ENCODE measurements at places on chromosomes 11 and 22.

GRCh38 chr11:85718991-85719807 lies 33.2 kb upstream of the CCDC89 start:
- no peak for DNase-seq

DNA sequence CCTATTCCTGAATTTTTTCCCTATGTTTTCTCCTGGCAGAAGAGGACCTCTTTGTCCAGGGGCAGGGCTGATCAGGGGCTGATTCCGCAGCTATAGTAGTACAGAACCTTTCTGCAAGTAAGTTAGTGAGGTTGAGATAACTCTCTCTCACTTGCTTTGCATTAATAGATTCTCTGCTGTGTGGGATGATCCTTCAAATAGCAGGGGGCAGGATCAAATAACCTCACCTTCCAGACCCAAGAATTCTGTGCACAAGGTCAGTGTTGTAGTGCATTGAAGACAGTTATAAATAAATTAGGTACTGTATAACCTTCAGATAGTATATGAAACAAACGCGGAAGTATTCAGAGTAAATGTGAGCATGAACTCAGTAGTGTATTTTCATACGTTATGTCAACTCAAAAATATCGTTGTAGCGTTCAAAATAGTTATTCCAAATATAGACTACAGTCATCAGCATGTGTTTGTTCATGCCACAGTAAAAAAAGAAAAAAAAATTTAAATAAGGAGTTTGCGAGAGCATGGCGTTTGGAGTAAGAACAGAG lies 278 bp downstream of the MMP26 start:
- no peak for DNase-seq

DNA sequence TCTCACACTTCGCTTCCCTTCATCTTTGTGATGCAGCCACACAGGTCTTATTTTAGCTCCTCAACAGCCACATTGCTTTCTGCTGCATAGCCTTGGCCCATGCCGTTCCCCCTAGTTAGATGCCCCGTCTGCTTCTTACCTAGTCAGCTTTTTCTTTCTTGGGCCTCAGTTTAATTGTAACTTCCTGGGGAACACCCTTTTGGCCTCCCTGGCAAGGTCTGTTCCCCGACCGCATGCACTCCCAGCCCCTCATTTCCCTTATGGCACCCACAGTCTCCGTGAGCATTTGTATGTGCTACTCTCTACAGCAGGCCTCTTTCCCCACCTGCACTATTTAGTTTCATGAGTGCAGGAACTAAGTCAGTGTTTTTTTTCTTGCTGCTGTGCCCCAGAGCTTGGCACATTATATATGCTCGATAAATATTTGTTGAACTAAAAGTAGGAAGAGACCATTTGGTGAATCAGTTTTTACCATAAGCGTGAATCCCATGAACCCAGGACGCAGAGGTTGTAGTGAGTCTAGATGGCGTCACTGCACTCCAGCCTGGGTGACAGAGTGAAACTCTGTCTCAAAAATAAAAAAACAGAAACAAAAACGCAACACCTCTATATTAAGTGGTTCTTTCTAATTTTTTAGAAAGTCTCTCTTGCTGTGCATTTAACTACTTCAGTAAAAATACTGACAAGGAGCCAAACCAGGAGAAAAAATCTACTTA lies 38.5 kb downstream of the TNRC6B start:
- DNase-seq, result no peak

DNA sequence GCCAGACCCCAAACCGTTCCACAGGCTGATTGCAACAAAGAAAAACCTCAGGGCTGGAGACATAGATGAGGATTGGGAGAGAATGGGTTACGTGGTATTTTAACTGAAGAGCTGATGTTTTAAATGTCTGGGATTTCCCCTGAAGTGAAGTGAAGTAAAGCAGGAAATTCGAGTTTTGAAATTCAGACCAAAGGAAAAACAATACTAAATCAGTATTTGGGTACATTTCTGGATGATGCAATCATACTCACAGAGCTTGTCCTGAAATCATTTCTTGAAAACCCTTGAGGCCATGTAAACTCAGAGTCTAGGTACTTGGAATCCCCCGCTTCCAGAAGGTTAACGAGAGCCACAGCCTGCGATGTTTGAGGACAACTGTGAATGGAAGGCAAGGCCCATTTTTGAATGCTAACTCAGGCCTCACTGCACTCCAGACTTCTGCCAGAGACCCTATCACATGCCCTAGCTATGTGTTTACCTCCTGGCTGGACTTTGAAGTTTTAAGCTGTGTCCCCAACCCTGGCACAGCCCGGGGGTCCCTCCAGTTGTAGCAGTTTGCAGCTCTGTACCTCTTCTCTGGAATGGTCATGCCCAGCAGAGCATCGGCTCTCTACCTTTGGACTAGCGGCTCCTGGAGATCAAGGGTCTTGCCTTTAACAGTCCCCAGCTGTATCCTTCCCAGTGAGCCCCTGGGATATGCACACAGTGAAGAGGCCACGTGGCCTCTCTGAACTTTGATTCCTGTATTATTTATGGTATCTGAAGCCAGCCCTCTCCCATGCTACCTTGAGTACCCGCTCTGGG lies 5.4 kb upstream of the FTH1 start:
- no peak for DNase-seq

DNA sequence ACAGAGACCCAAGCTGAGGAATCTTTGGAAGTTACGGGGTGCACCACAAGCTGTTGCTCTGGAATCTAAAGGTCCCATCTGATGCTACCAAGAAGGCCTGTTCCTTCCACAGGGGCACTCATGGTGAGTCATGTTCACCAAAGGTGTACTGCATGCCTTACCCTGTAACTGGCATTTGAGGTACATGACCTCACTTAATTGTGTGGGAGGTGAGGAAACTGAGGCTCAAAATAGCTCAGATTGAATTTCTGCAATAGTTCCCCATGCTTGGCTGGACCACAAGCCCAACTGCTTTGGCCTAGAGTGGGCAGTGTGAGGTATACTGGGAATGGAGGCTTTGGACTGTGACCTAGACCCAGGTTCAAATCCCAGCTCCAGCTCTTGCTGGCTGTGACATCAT lies 8.2 kb downstream of the MTFP1 start:
- no peak for DNase-seq

GRCh38 chr11:71979602-71980001 lies 19.1 kb upstream of the IL18BP start:
- no peak for DNase-seq

- no peak for DNase-seq
Observed at GRCh38 chr11:116114198-116114651, 610.0 kb upstream of the CADM1 start.

- no peak for DNase-seq
Observed at GRCh38 chr11:61362542-61362875, 335 bp downstream of the TMEM138 start.

- no peak for DNase-seq
Observed at GRCh38 chr22:35812600-35812999, 94.9 kb downstream of the APOL5 start.

DNA sequence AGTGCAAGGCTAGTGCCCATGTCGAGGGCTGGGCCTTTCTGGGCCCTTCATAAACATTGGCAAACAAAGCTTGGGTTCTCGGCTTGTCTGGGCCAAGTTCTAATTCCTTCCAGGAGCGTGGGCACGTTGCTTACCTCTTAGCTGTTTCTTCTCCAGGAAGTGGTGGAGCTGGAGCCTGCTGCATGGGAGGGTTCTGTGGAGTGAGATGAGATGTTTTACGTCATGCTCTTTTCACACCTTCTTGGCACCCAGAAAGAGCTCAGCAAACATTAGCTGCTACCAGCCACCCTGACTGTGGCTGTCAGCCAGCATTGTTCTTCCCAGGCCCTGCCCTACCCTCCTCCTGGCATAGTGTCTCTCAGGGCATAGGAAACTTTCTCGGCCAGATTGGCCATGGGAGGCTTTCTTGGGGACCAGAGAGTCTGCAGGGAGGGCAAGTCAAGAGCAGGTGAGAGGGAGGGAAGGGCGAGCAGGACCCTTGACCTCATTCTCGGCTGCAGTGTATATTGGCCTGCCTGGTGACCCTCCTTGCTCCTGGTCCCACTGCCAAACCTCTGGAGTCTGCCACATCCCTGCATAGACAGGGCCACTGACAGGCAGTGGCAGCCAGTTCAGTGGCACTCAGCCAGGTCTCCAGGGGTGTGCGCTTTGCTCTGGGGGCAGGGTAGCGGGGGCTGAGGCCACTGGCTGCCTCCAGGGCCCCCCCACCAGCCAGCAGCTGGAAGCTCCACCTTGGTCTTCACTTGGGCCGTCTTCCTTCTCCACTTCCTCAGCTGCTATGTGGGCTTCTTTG lies 98.8 kb downstream of the BCR start:
- peak; percentile 6 for DNase-seq

DNA sequence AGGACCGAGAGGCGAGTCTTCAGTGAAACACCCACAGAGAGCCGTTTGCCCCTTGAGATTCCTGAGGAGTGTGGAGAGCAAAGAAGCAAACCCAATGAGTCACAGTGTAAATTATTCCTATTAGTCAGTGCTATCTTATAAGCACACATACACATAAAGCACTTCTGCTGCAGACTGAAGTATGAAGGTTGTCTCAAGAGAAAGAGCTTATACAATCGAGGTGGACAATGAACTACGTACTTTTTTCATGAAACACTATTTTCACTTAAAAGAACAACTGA lies 37.3 kb downstream of the GALNT18 start:
- no peak for DNase-seq

- DNase-seq, result no peak
Observed at GRCh38 chr11:8747173-8747572, 64.6 kb downstream of the RPL27A start.

GRCh38 chr11:10728789-10729472 lies 22.1 kb upstream of the CTR9 start:
- no peak for DNase-seq

- no peak for DNase-seq
Observed at GRCh38 chr11:1660111-1660867, 30.7 kb downstream of the KRTAP5-5 start.

GRCh38 chr11:57436031-57436430 lies 9.1 kb upstream of the SLC43A3 start:
- DNase-seq, result no peak

DNA sequence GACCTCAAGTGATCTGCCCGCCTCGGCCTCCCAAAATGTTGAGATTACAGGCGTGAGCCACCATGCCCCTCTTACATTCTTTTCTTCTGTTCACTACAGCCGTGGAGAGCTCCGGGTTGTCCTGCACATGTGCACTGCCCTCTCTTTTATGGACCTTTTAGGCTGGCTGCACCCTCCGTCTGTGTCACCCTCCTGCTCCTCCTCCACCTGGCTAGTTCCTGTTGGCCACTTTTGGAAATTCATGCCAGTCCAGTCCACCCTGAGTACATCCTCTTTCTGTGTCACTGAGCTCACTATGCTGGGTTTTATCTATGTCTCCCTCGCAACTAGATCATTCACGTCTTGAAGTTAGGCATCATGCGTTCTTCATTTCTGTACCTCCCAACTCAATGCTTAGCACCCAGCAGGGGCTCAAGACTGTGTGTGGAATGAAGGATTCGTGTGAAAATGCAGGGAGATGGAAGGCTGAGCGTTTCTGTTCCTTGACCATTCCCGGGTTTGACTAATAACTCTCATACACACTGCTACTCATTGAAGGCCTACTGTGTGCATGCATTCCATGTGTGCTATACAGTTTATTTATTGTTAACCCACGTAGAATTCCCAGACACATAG lies 60.6 kb downstream of the PTPRJ start:
- no peak for DNase-seq

- DNase-seq, result no peak
Observed at GRCh38 chr11:35911616-35912165, 32.2 kb upstream of the LDLRAD3 start.

- DNase-seq, result no peak
Observed at GRCh38 chr11:105197071-105197815, 57.7 kb upstream of the CARD18 start.

- no peak for DNase-seq
Observed at GRCh38 chr22:40726514-40726913, 47.2 kb downstream of the MCHR1 start.

DNA sequence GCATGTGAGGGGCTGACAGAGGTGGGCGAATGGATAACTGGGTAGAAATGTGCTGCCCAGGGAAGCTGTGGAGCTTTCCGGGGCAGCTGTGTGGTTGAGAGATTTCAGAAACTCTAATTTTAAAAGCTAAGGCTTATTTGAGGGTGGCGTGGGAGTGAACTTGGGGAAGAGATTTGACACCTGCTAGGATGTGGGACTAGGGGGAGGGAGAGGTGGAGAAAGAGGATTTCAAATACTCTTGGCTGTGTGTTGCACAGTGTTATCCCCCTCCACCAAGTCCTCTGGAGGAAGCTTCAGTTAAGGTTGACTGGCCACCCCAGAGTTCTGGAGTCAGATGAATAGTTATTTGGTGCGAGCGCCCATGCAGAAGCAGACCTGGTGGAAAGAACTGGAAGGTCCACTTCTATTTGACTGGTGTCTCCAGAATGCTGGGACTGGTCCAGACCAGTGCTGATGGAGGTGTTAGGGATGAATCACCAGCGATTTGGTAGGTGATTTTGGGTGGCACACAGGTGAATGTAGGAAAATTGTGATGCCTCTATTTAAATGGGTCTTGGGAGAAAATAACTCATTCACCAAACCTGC lies 72.8 kb upstream of the ALX4 start:
- DNase-seq, result no peak

DNA sequence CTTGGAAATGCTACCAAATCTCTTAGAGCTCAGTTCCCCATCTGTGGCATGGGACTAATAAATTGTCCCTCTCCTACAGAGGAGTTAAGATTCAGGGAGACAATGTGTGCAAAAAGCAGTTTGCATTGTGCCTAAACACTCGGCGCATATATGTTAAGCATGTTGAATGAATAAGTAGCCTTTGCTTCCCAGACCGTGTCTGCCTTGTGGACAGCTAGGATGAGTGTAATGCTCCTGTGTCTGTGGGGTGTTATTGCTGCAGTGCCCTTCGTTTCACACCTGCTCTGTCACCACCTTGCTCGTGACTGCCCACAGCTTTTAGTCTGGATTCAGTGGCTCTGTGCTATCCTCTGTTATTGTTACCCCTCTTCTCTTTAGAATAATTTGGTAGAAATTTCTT lies 14.1 kb downstream of the ENDOD1 start:
- no peak for DNase-seq

DNA sequence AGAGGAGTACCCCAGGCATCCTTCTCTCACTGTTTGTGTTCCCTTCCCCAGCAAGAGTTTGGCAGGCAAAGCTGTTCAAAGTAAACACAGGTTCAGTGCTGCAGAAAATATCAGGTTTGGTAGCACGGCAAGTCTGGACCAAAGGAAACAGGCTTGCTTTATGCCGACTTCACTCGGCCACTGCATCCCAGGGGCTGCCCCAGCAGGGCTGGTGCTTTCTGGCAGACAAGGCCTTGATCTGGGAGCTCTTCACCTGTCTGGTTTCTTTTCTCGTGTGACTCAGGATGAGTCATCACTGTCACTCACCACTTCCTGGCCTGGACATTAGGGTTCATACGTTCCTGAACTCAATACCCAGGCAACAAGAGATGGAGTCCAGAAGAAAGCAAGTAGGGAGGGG lies 52.6 kb upstream of the NAV2 start:
- peak; percentile 0 for DNase-seq

GRCh38 chr11:44978961-44979331 lies 28.3 kb upstream of the TP53I11 start:
- DNase-seq, result no peak

Measured in activated CD8-positive, alpha-beta memory T cell treated with anti-CD3 and anti-CD28 coated beads for 4 hours (primary cell).